ENCODE measurements at places on chromosomes 7 and 10.

- no peaks in the 10 kb centered on the region for H3K27me3 ChIP-seq
- no peak for DNase-seq
- peaks cover 8% of the 10 kb centered on the region for H3K4me1 ChIP-seq
- peaks cover 6% of the 10 kb centered on the region for H3K36me3 ChIP-seq
- no peak overlapping the region for H3K27ac ChIP-seq
These were observed 427.1 kb upstream of the GALNT17 start for GRCh38 chr7:70704831-70705346.

DNA sequence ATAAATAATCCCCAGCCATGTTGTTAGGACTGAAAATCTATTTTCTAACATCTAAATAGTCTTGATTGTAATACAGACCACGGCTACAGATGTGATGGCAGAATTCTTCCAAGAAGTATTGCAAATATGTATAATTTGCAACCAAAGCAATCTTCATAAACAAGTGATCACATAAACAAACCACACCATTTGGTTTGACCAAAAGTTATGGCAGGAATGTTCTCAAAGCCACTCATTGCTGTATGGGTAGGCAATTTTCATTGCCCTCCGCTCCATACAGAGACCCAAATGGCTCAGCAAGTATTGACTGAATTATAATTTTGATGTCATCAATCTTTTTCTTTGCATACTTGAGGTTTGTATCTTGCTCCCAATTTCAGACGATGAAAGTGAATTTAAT lies 19.0 kb upstream of the RHOBTB1 start:
- no peaks in the 10 kb centered on the region for H3K36me3 ChIP-seq
- DNase-seq = no peak
- H3K4me1 ChIP-seq = peaks cover 37% of the 10 kb centered on the region
- no peak overlapping the region for H3K4me3 ChIP-seq
- H3K27ac ChIP-seq = peak overlapping the region; percentile 85
- no peaks in the 10 kb centered on the region for H3K27me3 ChIP-seq

DNA sequence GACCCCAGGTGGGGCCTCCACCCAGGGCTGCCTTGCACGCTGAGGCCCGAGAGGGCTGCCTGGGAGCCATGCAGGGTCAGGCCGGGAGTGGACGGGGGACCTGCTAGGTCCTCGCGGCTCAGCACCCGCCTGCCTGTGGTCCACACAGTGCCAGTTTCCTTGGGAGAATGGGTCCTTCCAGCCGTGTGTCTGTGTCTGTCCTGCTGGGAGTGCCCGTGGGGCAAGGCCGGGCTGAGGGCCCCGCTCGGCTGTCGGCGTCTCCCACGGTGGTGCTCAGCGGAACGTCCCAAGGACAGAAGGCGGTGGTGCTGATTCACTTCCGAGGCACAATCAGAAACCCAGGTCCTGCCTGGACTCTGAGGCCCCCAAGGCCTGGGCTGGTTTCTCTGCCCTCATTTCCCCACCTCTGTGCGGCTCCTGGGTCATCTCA lies 23.2 kb upstream of the GTPBP4 start:
- no peak for DNase-seq
- no peak overlapping the region for H3K4me3 ChIP-seq
- no peaks in the 10 kb centered on the region for H3K36me3 ChIP-seq
- H3K27me3 ChIP-seq = peaks cover 3% of the 10 kb centered on the region

DNA sequence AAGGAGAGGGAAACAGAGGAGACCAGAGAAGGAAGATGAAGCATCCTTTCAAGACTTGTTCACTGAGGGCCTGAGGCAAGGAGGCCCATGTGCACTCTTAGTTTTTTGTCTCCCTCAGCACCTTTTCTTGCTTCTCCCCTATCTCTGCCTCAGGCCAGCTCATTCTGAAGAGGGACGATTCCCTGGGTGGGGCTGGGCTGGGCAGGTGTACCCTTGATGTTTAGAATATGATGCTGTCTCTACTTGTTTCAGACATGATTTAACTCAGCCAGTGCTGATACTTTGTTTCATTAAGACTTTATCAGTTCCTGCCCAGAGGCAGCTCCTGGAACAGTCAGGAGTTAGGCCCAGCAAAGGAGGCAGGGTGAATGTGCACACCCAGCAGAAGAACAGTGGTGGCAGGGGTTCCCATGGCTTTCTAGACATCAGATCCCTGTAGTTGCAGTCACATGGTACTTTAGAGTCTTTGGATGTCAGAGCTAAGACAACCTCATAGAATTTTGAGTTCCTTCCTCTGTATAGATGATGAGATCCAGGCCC lies 3.4 kb downstream of the PRXL2A start:
- H3K4me3 ChIP-seq = no peak overlapping the region
- H3K4me1 ChIP-seq = peaks cover 69% of the 10 kb centered on the region
- H3K27ac ChIP-seq = peak overlapping the region; percentile 36
- H3K36me3 ChIP-seq = no peaks in the 10 kb centered on the region
- no peak for DNase-seq

- DNase-seq = no peak
- H3K4me1 ChIP-seq = peaks cover 17% of the 10 kb centered on the region
- no peak overlapping the region for H3K27ac ChIP-seq
- no peaks in the 10 kb centered on the region for H3K36me3 ChIP-seq
These were observed 104.0 kb upstream of the PRR15 start for GRCh38 chr7:29459589-29459988.

DNA sequence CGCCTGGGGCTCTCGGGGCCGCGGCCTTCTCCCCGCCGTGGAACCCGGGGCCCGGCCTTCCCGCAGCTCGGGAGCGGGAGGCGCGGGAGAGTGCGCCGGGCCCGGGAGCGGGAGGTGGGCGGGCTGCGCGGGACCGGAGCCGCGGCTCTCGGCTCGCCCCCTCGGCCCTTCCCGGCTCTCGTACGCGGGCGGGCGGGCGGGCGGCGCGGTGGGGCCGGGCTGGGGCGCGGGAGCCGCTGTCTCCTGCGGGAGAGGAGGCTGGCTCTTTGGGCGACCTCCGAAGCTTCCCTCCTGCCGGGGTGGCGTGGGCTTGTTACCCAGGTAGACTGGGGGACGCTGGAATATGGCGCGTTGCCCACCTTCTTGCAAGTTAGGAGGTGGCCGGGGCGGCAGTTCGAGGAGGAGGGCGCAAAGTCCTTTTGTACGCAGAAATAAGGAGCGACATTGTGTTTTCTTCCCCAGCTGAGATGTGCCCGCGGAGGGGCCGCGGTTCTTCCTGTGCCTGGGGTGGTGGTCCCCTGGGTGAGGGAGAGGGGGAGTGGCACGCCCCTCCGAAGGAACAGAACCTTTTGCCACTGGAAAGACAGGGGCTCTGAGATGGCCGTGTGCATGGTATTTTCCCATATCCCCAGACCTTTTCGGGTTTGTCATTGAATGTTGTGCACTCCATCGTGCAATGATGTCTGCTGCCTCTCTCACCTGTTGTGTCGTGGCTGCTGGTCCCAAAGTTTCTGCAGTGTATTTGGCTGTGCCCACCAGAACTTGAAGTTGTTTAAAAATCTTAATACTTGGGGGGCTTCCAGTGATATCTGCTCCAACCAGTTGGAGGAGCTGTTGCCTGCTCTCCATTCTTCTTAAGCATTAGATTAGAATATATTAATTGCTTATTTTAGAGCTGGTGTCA lies 844 bp downstream of the NRF1 start:
- peak overlapping the region; percentile 89 for H3K4me3 ChIP-seq
- peak overlapping the region; percentile 91 for H3K27ac ChIP-seq
- DNase-seq = no peak
- H3K27me3 ChIP-seq = no peaks in the 10 kb centered on the region
- peaks cover 40% of the 10 kb centered on the region for H3K4me1 ChIP-seq

DNA sequence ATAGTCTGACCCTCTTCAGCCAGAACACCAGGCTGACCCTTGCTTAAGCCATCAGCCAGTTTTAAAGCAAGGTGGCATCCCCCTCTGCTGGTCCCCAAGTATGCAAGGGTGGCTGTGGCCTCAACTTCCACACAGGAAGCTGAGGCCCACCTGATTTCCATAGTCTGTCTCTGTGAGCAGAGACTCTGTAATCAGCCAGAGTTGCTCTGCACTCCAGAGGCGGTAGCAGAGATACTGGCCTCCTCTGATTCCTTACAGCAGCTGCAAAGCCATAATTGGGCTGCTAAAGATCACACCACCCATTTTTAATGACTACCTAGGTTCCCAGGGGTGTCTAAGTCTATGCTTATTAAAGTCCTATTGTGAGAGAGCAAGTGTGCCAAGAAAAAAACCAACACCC lies 1.8 kb downstream of the PDAP1 start:
- no peak for DNase-seq
- H3K27me3 ChIP-seq = no peaks in the 10 kb centered on the region
- peak overlapping the region; percentile 99 for H3K4me3 ChIP-seq
- peaks cover 30% of the 10 kb centered on the region for H3K4me1 ChIP-seq

GRCh38 chr7:135343361-135343760 lies 109.7 kb downstream of the STRA8 start:
- no peaks in the 10 kb centered on the region for H3K4me1 ChIP-seq
- no peak overlapping the region for H3K4me3 ChIP-seq
- peaks cover 20% of the 10 kb centered on the region for H3K27me3 ChIP-seq
- no peak for DNase-seq
- H3K27ac ChIP-seq = no peak overlapping the region

- no peaks in the 10 kb centered on the region for H3K36me3 ChIP-seq
- no peaks in the 10 kb centered on the region for H3K27me3 ChIP-seq
- H3K27ac ChIP-seq = no peak overlapping the region
- no peak overlapping the region for H3K4me3 ChIP-seq
These were observed 166.2 kb upstream of the CACNA2D1 start for GRCh38 chr7:82609746-82610145.

DNA sequence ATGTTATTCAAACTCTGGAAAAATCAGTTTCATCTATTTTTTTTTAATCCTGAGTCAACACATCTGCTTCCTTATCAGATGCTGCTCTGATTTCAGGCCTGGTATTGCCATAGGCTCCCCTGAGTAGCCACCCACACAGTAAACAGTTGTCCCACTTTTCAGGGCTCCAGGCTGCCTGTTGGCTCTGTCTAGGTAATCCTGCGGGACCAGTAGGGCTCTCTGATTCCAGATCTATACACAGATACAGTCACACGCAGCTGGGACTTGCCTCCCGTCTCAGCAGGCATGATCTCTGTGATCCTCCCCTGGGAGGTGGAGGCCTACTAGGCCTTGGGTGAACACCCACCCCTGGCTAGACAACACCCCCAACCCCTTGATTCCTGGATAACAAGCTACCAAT lies 206.1 kb downstream of the CREB5 start:
- peaks cover 7% of the 10 kb centered on the region for H3K4me1 ChIP-seq
- H3K4me3 ChIP-seq = no peak overlapping the region
- H3K27ac ChIP-seq = no peak overlapping the region
- no peaks in the 10 kb centered on the region for H3K36me3 ChIP-seq

- H3K27me3 ChIP-seq = no peaks in the 10 kb centered on the region
- no peaks in the 10 kb centered on the region for H3K36me3 ChIP-seq
- H3K27ac ChIP-seq = no peak overlapping the region
These were observed 29.1 kb downstream of the EZH2 start for GRCh38 chr7:148854983-148855382.

- H3K27me3 ChIP-seq = peaks cover 4% of the 10 kb centered on the region
- peaks cover 4% of the 10 kb centered on the region for H3K4me1 ChIP-seq
These were observed 115.5 kb upstream of the CREB5 start for GRCh38 chr7:28296571-28297483.

- peaks cover 4% of the 10 kb centered on the region for H3K36me3 ChIP-seq
- no peak for DNase-seq
- H3K27ac ChIP-seq = peak overlapping the region; percentile 32
- no peaks in the 10 kb centered on the region for H3K27me3 ChIP-seq
- H3K4me3 ChIP-seq = peak overlapping the region; percentile 94
These were observed 1.8 kb downstream of the SLK start for GRCh38 chr10:103968441-103969391.

DNA sequence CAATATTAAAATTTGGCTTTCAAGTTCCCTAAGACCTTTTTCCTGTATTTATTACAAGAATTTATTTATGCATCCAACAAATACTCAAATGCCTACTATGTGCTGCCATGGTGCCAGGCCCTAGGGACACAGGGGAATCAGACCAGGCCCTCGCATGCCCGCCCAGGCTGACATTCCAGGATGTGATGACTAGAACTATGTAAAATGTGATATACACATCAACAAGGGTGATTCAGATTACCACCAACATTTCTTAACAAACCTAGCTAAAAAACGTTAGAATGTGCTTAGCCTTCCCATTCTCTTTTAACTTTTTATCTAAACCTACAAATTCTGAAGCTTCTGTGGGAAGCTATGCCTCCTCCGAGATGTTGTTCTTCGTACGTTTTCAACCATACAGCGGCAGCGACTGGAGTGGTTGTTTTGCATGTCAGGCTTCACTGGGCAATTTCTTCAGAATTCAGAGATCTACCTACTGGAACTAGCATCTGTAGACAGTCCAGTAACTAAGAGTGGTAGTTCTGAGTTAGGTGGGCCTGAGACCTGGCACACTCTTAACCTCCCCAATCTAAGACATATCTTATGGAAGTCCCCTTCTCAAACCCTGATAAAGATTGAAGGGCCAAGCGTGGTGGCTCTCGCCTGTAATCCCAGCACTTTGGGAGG lies 22.1 kb downstream of the GNA12 start:
- H3K27me3 ChIP-seq = no peaks in the 10 kb centered on the region
- peaks cover 9% of the 10 kb centered on the region for H3K36me3 ChIP-seq
- peaks cover 89% of the 10 kb centered on the region for H3K4me1 ChIP-seq
- no peak for DNase-seq

- peaks cover 76% of the 10 kb centered on the region for H3K4me1 ChIP-seq
- peak overlapping the region; percentile 82 for H3K27ac ChIP-seq
- no peaks in the 10 kb centered on the region for H3K27me3 ChIP-seq
- no peaks in the 10 kb centered on the region for H3K36me3 ChIP-seq
- no peak for DNase-seq
These were observed 585.6 kb downstream of the SUGCT start for GRCh38 chr7:40720416-40720815.

DNA sequence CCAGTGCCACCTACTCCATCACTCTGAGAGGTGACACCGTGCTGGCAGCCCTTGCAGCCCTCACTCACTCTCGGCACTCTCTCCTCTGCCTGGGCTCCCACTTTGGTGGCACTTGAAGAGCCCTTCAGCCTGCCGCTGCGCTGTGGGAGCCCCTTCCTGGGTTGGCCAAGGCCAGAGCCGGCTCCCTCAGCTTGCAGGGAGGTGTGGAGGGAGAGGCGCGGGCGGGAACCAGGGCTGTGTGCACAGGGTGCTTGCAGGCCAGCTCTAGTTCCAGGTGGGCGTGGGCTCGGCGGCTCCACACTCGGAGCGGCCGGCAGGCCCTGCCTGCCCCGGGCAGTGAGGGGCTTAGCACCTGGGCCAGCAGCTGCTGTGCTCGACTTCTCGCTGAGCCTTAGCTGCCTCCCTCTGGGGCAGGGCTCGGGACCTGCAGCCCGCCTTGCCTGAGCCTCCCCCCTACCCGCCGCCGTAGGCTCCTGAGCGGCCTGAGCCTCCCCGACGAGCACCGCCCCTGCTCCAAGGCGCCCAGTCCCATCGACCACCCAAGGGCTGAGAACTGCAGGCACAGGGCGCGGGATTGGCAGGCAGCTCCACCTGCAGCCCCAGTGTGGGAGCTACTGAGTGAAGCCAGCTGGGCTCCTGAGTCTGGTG lies 48.7 kb upstream of the SLC35G1 start:
- no peak for DNase-seq
- peaks cover 32% of the 10 kb centered on the region for H3K27me3 ChIP-seq
- H3K27ac ChIP-seq = no peak overlapping the region
- H3K4me1 ChIP-seq = no peaks in the 10 kb centered on the region
- no peaks in the 10 kb centered on the region for H3K36me3 ChIP-seq
- H3K4me3 ChIP-seq = no peak overlapping the region
